ENCODE measurements at places on chromosomes 2 and 18. TPM values are rescaled to one million over a fixed set of nuclear protein-coding genes. Genes with fewer than 3 reads are reported as not detected.
A peak's percentile ranks its signal among the peaks of the same experiment; 100 is the strongest.

Gene IL1B
- 0.14 TPM for total RNA-seq

Gene DAW1
- not detected for total RNA-seq

DNA sequence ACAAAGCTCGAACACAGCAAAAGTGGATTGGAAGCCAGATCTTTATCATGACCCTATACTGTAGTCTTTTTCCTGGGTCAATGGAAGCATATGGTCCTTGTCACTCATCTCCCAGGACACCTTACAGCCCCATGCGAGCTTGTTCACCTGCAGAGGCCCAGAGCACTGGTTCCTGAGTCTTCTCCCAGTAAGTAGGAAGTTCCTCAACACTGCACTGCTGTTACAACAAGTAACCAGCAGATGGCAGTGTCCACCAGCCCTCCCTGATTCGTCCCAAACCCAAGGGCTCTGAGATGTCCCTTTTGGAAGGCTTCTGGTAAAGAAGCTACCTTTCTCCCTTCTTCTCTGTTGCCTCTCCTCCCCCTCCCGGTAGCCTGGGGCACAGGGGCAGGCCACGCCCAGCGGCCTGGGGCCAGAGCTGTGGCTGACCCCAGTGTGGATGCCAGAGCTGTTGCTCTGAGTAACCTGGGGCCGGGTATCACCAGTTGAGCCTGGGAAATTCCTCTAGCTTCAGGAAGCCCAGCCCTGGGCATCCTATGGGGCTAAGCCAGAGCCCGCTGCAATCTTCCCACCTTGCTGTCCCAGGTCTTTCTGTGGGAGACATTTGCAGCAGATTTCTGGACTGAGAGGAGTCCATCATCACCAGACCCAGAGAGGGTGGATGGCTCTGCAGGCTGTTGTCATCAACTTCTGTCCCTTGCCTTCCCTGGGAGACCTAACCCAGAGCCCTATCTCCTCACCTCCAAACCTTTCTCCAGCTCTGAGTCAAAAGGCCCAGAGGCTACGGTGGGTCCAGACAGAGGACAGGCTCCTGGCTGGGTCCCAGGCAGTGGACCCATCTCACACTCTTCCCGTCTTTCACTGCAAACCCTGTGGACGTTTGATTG lies 5.3 kb upstream of the GDF7 start:
- peak; percentile 89 for DNase-seq

GRCh38 chr2:199462956-199463692 lies 5.4 kb upstream of the SATB2 start:
- peak; percentile 63 for DNase-seq

GRCh38 chr2:211408483-211408891 lies 852.1 kb downstream of the CPS1 start:
- peak; percentile 62 for DNase-seq

GRCh38 chr18:49876536-49876935 lies 63.2 kb upstream of the ACAA2 start:
- no peak for DNase-seq

- no peak for DNase-seq
Measured at GRCh38 chr2:182245963-182246362, 180.9 kb downstream of the PDE1A start.
